ENCODE measurements at places on chromosomes 4 and X.

DNA sequence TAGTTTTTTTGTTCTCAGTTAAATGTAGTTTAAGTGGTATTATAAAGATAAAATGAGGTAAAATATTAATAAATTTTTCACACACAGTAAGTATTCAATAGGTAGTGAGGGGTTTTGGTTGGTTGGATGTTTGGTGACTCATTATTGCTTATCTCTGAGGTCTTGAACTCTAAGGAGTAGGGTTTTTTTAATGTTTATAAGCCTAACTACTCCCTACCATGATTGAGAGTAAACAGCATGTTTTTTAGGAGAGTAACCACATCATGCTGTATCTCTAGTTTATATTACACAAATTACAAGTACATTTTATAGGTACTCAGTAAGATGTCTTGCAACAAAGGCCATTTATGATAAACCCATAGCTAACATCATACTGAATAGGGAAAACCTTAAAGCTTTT, 181.6 kb downstream of the MAPK10 start:
- no peak overlapping the region for H3K27ac ChIP-seq
- no peaks in the 10 kb centered on the region for H3K27me3 ChIP-seq
- DNase-seq, result no peak
- no peak overlapping the region for H3K4me3 ChIP-seq

GRCh38 chrX:10617999-10618351, 2.4 kb downstream of the MID1 start:
- H3K36me3 ChIP-seq, result no peaks in the 10 kb centered on the region
- H3K27me3 ChIP-seq, result no peaks in the 10 kb centered on the region
- no peaks in the 10 kb centered on the region for H3K4me1 ChIP-seq
- H3K27ac ChIP-seq, result no peak overlapping the region
- DNase-seq, result no peak

GRCh38 chr4:141705747-141706377, 69.5 kb downstream of the IL15 start:
- H3K27ac ChIP-seq, result no peak overlapping the region
- no peak for DNase-seq
- no peaks in the 10 kb centered on the region for H3K4me1 ChIP-seq
- no peaks in the 10 kb centered on the region for H3K36me3 ChIP-seq
- no peaks in the 10 kb centered on the region for H3K27me3 ChIP-seq

- no peaks in the 10 kb centered on the region for H3K36me3 ChIP-seq
- H3K4me1 ChIP-seq, result no peaks in the 10 kb centered on the region
- no peak for DNase-seq
- no peaks in the 10 kb centered on the region for H3K27me3 ChIP-seq
- H3K27ac ChIP-seq, result no peak overlapping the region
These were observed 178.7 kb downstream of the KDR start for GRCh38 chr4:54946741-54947140.

- no peaks in the 10 kb centered on the region for H3K4me1 ChIP-seq
- H3K4me3 ChIP-seq, result no peak overlapping the region
- DNase-seq, result peak; percentile 91
- no peak overlapping the region for H3K27ac ChIP-seq
These were observed 196.4 kb upstream of the C1QTNF7 start for GRCh38 chr4:15231265-15232091.

GRCh38 chr4:26787461-26788340, 72.9 kb upstream of the STIM2 start:
- H3K4me3 ChIP-seq, result peak overlapping the region; percentile 56
- peak; percentile 95 for DNase-seq
- H3K27ac ChIP-seq, result peak overlapping the region; percentile 93

DNA sequence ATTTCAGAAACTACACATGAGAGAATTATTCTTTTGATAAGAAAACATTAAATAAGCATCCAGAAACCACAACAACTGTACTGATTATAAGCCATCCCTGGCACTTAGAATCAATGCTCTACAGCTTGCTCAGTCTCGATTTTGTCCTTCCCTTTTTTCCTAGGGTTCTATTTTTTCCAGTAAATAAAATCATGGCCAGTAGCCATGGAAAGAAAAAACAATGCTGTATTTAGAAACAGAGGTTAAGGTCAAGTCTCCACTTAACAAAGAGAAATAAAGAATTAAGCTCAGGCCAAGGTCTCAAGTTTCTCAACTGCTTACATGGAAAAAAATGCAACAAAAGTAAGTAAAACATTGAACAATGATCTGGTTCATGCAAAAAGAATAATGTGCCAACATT, 38.7 kb upstream of the GRID2 start:
- H3K27ac ChIP-seq, result no peak overlapping the region
- no peaks in the 10 kb centered on the region for H3K36me3 ChIP-seq
- no peaks in the 10 kb centered on the region for H3K27me3 ChIP-seq
- no peak for DNase-seq
- no peak overlapping the region for H3K4me3 ChIP-seq

GRCh38 chr4:89906316-89906715, 11.7 kb downstream of the MMRN1 start:
- H3K36me3 ChIP-seq, result no peaks in the 10 kb centered on the region
- no peaks in the 10 kb centered on the region for H3K27me3 ChIP-seq
- H3K27ac ChIP-seq, result no peak overlapping the region
- H3K4me3 ChIP-seq, result no peak overlapping the region
- DNase-seq, result no peak
- H3K4me1 ChIP-seq, result no peaks in the 10 kb centered on the region

- H3K27ac ChIP-seq, result no peak overlapping the region
- no peak overlapping the region for H3K4me3 ChIP-seq
These were observed 61.4 kb downstream of the PAPSS1 start for GRCh38 chr4:107658400-107659336.
